GM13977 (cell line): ENCODE measurements at places on chromosomes 6 and 20.

- no peak for DNase-seq
Observed at GRCh38 chr20:22745194-22745500, 160.8 kb upstream of the FOXA2 start.

- no peak for DNase-seq
Observed at GRCh38 chr20:16526433-16527380, 46.5 kb downstream of the KIF16B start.

DNA sequence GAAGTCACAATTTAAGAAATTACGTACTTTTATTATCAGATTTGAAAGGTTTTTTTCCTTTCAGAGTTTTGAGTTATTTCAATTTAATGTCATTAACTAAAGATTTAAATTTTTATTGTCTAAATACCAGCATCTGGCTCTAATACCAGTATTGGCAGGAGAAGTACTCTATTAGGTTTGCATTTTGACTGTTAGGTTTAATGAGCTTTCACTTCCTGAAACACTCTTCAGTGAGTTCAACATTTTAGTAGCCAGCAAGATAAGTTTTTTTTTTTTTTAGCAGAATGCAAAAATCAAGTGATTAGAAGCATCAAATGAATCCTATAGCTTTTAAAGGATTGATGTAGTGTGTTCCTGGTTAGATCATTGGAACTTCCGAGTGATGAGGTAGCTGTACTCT is 34.0 kb upstream of the SCGN start:
- DNase-seq, result peak; percentile 25

DNA sequence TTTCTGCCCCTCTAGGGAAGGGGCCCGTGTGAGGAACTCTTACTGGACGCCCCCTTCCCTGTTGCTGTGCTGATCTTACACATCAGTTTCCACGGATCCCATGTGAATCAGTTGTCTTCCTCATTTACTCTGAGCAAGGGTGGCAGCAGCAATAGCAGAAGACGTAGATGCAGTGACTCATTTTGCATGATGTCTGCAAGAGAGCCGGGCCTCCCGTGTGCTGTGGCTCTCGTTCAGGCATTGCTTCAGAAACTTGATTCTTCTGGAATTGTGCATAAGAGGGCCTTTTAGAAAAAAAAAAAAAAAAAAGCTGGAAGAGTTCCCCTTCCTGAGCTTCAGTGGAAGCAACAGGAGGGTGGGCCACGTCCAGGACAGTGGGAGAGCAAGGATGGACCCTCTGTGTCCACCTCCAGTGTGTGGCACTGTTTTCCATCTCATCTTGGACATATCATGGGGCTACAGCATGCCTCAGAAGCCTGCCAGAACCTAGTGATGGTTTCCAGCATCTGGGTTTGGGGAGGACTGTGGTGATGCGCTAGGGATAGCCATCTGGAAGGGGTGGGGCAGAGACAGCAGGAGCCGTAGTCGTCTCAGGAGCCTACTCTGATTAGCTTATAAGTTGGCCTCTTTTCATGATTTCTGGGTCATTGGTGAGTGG is 62.1 kb downstream of the FOXO3 start:
- no peak for DNase-seq

DNA sequence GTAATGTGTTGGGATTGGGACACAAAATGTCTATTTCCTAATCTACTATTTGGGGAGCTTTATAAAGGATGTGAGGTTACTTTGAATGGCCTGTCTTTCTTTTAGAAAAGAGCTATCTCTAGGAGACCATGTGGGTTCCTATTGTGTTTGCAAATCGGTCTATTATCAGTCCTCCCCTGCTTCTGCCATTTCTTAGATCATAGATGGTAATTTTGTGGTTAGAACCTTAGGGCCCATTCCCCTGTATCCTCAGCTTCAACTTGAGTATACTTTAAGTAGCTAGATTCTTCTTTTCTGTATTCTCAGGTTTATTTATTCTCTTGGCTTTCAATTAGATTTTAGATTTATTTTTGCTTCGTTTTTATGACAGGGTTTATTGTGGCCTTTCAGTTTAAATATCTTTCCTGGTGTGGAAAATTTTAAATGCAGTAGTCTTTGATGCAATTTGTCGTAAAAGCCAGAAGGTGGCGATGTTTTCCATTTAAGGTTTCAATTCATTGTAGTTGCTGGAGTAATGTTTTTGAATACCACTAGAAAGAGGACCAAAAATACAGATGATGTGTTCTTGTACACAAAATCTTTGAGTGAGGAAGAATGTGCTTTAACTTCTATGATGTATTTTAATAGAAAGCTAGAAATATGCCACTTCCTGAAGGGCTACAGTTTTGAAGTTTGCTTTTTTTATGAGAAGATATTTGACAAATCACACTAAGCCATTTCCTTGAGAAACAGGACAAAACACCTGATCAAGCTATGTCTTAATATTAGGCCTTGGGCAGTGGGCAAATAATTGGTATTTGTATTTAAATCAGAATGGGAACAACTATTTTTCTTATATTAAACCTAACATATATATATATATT is 20.3 kb downstream of the TBPL1 start:
- peak; percentile 46 for DNase-seq

DNA sequence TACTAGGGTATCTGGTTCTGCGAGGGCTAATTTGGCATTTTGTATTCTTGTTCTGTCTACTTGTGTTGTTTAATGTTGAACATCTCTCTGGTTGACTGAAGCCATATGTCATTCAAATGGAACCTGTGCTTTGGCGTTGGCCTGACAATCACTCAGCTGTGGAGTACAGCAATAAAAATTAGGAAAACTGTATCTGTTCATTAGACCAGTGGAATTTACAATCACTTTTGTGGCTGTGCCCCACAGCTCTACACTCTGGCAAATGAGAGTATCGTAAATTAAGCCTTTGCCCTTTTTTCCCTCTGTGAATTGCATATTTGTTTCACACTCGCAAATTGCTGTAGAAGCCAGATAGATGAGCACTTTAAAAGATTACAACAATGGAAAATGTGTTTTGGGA is 102.0 kb downstream of the ARID1B start:
- no peak for DNase-seq

- no peak for DNase-seq
Observed at GRCh38 chr6:167238146-167238693, 52.9 kb upstream of the UNC93A start.

- DNase-seq, result no peak
Observed at GRCh38 chr20:8335059-8335458, 203.0 kb downstream of the PLCB1 start.

GRCh38 chr6:33271117-33271467 is 584 bp downstream of the VPS52 start:
- no peak for DNase-seq

DNA sequence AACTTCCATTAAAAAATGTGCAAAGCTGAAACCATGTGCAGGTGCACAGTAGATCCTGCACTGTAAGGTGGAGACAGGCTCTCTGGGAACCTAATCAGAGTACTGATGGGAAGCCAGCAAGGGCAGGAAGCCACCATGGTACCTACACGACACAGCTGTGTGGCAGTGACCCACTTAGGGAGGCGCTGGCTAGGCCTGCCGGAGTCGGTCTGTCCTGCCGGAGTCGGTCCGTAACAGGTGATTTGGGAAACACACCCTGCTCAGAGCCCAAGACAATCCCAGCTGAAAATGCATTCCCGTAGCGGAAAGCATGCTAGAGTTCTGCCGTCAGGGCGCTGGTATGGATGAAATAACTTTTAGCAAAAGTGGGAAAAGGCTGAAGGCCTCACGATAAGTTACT is 17.2 kb downstream of the TXNDC5 start:
- no peak for DNase-seq

- DNase-seq, result no peak
Observed at GRCh38 chr6:46323312-46323965, 152.7 kb upstream of the ENPP5 start.

- peak; percentile 56 for DNase-seq
Observed at GRCh38 chr6:42021847-42022754, 28.2 kb upstream of the TAF8 start.

DNA sequence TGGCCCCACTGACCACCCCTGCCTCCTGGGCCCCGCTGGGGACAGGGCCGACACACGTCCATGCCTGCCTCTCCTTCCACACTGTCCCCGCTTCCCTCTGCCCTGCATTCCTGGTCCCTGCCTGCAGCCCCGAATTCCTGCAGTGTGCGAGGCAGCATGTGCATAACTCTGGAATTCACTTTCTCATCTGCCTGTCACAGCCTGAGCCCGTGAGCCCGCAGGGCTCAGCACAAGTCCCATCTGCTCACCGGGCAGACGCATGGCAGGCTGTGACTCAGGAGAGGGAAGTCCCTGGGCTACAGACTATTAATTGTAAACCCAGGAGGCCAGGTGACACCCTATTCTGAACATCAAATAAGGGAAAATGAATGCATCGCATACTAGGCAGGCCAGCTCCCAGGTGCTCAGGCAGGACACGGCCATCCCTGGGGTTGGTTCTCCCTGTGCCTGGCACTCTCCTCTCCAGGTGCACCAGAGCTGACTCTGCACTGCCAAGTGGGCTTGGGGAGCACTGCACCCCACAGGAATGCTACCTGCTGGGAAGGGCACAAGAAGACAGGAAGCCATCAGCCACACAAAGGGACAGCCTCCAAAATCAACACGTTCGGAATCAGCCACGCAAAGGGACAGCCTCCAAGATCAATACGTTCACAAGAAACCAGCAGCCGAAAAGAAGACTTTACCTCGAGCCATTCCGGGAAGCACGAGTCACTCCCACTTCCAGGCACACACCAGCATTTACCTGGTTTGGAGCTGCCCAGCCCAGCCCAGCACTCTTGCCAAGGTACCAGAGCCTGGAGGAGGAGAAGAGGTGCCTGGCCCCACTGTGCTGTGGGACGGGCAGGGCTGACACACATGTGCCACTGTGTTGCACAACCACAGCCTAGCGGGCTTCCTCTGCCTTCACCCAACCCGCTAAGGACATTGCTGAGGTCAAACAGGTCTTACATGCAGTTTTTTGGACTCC is 65.9 kb downstream of the DLL1 start:
- no peak for DNase-seq

DNA sequence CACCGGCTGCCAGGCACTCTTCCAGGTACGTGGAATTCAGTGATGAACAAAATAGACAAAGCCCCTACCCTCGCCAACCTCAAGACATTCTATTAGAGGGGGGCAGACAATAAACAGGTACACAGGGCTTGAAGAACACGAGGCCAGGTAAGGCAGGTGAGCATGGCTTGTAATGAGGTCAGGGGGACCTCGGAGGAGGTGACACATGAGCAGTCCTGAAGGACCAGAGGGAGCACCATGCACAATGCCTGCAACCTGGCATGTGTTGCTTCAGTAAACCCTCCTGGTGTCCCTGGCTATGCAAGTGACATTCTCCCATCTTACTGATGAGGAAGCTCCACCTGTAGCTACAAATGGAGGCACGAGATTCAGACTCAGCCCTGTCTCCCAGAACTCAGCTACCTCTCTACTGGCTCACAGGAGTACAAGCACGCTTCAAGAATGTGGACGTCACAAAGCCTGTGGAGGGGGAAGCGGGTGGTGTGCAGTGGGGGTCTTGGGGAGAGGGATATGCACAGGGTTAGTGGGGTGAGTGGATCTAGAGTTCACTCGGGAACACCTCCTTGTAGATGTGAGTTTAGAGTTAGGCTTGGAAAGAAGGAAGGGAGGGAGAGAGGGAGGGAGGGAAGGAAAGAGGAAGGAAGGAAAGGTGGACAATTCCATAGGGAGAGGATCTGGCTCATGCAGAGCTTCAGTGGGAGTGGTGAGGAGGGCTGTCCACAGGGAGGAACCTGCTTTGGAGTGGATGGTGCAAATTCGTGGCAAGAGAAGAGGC is 7.6 kb upstream of the MAPK13 start:
- DNase-seq, result no peak

DNA sequence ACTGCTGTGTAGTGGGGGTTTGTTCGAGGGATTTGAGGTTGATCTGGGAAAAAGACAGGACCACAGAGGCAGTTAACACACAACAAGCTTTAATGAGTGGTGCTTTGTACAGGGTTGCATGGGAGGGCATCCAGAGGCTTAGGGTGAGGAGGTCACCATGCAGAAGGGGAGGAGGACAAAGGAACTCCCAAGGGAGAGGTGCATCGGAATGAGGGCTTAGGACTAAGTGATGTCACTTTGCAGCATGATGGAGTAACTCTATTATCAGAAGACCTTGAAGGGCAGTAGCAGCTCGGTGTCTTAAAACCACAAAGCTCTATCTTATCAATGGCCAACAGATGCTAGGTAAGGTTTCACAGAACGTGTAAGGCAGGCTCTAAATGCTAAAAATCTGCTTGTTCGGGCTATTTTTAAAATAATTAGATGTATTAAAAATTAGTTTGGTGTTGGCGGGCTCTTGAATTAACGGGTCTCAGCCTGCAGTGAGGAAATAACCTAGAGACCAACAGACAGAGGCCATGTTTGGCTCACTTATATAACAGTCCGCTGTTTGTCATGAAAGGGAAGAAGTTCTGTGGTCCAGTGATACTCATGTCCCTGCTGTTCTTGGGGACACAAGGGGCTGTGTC is 37.9 kb downstream of the MAN1A1 start:
- DNase-seq, result no peak

- DNase-seq, result no peak
Observed at GRCh38 chr6:3453413-3454272, 3.2 kb downstream of the SLC22A23 start.

DNA sequence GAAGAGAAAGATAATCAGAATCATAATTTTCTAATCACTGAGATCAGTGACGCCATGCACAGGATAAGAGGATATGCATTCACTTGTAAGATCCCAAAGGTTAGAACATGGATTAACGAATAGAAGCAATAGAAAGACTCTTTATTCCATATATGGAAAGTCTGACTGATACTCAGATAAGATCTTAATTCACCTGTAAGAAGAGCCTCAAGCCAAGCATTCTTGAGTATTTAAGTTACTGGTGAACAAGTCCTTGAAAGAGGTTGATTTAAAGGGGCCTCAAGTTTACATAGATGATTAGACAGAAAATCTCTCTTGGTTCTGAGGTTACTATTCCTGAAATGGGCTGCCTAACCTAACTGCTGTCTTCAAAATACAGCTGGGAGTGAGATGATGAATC is 53.8 kb upstream of the MTRF1L start:
- DNase-seq, result no peak
